ENCODE measurements at places on chromosomes 4 and X.
A peak's percentile ranks its signal among the peaks of the same experiment; 100 is the strongest.

DNA sequence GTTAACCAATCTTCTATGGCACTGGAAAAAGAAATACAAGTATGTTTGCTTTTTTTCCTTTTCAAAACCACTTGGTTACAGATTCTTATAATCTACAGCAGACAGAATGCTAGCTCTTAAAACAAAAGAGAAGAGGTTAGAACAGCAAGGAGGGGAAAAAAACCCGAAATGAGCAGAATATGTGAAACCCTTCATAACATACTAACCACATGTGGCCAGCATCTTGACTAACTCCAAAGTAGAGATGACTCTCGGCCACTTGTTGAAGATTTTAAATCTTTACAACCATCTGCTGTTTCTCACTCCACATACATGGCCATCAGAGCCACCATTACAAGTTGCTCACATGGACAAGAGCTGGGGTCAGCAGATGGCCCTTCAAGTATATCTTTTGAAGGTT is 100.3 kb downstream of the PAPSS1 start:
- DNase-seq, result no peak

DNA sequence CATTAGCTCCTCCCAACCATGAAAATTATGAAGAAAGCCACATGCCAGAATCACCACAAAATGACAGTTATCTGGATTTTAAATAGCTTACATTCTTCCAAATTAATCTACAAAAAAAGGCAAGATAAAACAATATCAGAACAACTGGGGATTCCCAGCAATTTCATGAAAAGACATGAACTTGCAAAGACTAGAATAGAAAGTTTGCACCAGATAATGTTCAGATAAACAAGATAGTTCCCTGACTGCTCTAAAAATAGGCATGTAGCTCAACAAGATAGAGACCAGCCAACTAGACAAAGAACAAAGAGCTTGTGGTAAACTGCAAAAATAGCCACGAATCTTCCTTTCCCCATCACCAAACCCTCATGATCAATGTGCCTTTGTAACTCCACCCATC is 30.3 kb upstream of the DDX53 start:
- DNase-seq, result no peak

DNA sequence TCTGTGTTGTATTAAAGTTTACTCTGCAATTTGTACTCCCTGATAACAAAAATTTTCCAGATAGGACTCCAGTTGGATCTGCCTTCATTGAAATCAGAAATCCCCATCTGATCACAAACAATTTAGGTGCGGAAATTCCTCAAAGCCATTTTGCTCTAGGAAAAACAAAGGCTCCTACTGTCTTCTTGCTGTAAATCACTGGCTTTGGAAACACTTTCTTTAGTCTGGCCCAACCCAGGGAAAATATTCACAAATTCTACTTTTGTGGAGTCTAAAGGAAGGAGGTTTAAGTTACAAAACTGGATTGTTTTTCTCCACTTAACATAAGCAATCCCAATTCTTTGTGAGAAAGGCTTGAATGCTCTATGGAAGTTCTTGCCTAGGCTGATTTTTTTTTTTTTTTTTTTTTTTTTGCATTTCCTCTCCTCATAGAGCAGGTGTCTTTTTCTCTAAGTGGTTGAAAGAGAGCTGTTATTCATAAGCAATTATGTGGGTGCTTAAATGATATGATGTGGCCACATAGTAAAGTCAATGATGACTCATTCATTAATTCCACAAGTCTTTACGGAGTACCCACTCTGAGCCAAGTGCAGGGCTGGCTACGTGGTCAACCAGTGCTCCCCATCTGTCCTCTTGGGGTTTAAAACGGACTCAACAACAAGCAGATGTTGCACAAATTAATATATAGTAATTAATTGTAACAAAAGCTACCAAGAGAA is 261.4 kb downstream of the LDB2 start:
- DNase-seq, result no peak

DNA sequence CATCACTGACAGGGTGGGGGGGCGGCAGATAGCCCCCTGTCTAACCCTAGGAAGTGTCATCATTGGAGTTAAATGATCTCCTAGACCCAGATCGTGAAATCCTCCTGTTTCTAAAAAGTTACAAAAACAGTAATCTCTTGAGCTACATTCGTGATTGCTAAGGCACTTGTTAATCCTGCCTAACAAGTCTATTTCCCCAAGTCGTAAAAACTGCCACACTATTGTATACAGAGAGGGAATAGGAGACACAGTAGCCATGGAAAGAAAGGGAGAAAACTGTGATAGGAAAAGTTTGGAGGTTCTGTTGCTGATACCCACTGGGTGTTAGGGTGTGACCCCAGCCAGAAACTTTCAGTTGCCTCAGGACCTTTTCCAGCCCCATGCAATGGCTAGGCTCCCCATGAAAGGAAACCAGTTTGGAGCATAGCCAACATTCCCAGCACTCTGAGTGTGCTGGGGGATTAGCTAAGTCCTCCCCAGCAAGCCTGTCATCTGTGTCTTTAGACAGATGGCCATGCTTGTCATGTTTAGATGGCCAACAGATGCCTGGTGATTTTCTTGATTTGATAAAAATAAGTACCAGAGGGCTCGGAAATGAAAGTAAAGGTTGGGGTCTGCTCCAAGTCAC is 63.3 kb upstream of the ANXA10 start:
- DNase-seq, result no peak

DNA sequence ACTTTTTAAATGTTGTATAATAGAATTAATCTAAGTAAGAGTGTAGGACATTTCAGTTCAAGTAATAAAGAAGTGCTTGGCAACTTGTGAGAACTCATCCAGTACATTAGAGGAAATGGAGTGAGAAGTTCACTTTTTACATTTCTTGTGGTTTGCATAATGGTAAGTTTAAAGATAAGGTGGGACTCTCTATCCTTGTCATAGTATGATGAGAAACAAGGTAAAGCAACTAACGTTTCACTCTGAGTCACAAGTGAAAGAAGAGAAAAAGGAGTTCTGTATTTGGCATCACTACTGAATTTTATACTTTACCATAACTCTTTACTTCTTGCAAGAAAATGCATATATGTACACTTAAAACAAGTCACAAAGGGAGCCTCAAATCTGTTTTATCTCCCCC is 219.4 kb downstream of the SLC4A4 start:
- DNase-seq, result peak; percentile 63

- no peak for DNase-seq
Measured at GRCh38 chr4:128279624-128280225, 7.9 kb downstream of the PGRMC2 start.

- no peak for DNase-seq
Measured at GRCh38 chrX:37959212-37960021, 46.9 kb upstream of the SYTL5 start.

- peak; percentile 17 for DNase-seq
Measured at GRCh38 chrX:20224814-20225487, 41.8 kb downstream of the RPS6KA3 start.

GRCh38 chr4:81446634-81447033 is 25.1 kb downstream of the RASGEF1B start:
- no peak for DNase-seq

- peak; percentile 3 for DNase-seq
Measured at GRCh38 chr4:76948443-76949275, 893 bp upstream of the SEPTIN11 start.

- no peak for DNase-seq
Measured at GRCh38 chrX:100654261-100654660, 10.3 kb downstream of the SRPX2 start.

All from NCI-H226 (cell line).